ENCODE measurements at places on chromosomes 5 and 9.

- no peak for DNase-seq
These were observed 101.3 kb downstream of the GADD45G start for GRCh38 chr9:89706086-89706485.

- peak; percentile 4 for DNase-seq
These were observed 8.6 kb downstream of the SPINK1 start for GRCh38 chr5:147822686-147823491.

DNA sequence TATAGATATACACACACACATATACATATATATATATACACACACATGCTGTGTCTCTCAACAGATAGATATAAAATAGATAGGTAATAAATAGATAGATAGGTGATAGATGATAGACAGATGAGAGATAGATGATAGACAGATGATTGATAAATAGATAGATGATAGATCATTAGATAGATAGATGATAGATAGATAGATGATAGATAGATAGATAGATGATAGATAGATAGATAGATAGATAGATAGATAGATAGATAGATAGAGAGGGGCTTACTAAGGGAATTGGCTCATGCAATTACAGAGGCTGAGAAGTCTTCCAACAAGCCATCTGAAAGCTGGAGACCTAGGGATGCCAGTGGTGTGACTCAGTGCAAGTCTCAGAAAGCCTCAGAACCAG lies 394.5 kb downstream of the ICE1 start:
- no peak for DNase-seq

GRCh38 chr5:149561848-149562247 lies 10.6 kb upstream of the CSNK1A1 start:
- no peak for DNase-seq
